BE2C (cell line): ENCODE measurements at places on chromosomes 6 and 20.

GRCh38 chr6:119347466-119348095, 2.0 kb downstream of the MAN1A1 start:
- peak; percentile 55 for DNase-seq

DNA sequence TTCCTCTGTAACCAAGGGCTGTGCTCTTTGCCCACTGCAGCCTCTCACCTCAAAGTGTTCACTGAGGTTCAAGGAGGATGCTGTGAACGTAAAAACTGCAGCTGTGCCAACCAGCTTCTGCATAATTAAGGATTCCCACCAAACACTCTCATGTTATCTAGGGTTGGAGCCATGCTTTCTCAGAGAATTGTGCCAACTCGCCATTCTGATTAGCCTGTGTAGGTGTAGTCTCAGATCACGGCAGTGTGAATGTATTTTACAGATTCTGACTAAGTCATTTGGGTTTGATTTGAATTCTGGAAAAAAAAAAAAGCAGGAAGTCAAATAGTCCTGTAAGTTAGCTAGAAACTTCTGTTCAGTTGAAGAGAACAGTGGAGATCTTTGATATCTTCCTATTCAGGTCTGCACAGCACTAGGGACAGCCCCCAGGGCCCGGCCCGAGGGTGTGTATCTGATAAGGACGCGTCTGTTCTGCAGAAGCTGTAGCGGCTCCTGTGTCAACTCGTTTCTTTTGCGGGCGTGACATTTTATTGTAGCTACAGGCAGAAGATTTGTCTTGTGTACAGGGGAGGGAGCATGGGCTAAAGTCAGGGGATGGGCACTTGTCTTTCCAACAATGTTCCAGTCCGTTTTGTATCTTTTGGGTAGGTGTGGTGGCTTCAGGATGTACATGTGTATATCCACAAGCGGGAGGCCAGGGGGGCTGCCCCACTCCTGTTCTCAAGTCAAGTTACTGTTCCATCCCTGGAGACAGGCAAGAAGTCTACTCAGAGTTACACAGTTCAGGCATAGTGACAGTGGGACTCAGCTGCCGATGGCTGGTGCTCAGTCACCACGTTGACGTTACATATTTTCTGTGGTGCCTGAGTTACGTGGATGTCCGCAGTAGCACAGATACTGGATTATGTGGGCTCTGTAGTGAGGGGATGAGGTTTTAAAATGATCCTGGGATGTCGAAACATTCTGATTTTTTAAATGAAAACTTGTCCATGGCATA, 12.4 kb downstream of the IRF4 start:
- DNase-seq = no peak

GRCh38 chr20:32706486-32706885, 32.7 kb upstream of the C20orf203 start:
- DNase-seq = no peak

GRCh38 chr20:63695424-63696305, 787 bp upstream of the TNFRSF6B start:
- no peak for DNase-seq

- DNase-seq = no peak
These were observed 106.5 kb downstream of the DCDC2 start for GRCh38 chr6:24251339-24251738.

DNA sequence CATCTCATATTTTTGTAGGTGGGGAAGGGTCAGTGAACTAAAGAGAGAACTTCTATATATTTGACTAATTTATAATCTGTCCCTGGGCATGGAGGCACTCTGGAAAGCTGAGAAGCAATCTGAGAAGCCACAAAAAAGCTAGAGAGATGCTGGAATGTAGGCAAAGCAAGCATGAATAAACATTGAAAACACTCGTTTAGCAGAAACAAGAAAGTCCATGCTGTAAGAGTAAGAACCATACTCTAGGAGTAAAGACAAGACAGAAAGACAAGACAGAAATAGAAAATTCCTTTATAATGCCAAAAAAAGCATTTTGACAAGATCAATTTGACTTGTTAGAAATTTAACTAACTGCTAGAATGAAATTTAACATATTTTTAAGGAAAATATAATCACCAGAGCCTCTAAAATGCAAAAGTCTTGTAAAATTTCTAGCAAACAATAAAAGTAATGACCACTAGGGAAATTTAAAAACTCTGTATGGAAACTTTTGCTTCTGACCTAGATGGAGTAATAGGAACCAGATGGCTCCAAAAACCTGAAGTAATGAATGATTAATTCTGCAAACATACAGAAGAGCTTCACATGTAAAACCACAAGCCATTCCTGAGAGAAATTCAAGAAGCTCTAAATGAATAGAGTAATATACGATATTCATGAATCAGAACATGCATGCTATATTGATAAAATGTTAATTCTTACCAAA, 625.7 kb upstream of the PTCHD4 start:
- DNase-seq = no peak

GRCh38 chr20:50815162-50815989, 20.5 kb downstream of the BCAS4 start:
- no peak for DNase-seq

GRCh38 chr6:43275801-43276576, 22.1 kb upstream of the SLC22A7 start:
- no peak for DNase-seq

DNA sequence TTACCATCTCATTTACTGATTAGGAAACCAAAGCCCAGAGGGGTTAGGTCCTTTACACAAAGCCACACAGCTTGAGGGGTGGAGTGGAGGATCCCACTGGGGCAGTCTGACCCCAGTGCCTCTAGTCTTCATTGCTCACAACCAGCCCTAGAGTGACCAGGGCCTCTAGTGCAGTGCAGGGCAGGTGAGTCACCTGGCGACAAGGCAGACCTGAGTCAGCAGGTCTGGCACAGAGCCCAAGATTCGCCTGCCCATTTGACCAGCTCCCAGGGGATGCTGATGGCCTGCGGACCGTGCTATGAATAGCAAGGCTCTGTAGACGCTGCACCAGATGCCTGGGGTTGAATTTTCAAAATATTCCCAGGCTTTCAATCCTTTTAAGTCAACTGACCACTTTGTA, 29.9 kb downstream of the CDH26 start:
- DNase-seq = no peak

- no peak for DNase-seq
These were observed 69.5 kb downstream of the ZFAND3 start for GRCh38 chr6:37889051-37889450.

DNA sequence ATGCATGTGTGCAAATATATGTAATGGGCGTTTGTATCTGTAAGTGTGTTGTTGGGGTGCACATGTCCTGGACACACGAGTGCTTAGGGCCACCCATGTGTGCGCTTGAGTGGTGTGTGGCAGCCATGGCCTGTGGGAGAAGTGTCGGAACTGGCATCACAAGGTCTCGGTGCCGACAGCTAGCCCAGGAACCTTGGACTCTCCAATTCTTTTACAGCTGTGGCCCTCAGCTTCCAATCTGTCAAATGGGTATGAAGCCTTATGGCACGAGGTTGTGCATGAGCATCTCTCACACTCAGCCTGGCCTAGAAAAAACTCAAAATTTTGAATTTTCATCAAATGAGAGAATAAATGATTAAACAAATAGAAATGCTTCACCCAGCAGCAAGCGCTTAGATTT, 42.0 kb downstream of the SPDEF start:
- DNase-seq = no peak

DNA sequence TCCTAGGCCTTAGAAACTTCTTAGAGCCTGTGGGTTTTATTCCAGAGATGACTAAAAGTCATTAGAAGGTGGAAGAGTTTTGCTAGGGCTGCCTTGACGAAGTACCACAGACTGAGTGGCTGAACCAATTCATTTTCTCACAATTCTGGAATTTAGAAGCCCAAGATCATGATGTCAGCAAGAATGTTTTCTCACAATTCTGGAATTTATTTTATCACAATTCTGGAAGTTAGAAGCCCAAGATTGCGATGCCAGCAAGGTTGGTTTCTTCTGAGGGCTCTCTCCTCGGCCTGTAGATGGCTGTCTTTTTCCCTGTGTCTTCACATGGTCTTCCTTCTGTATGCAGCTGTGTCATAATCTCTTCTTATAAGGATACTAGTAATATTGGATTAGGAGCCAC, 672.9 kb upstream of the MARCKS start:
- no peak for DNase-seq
